ENCODE measurements at places on chromosomes 7 and 10.
A peak's percentile ranks its signal among the peaks of the same experiment; 100 is the strongest.

GRCh38 chr7:79876848-79877252, 257.8 kb upstream of the GNAI1 start:
- no peak for DNase-seq

GRCh38 chr7:35374858-35375257, 121.0 kb upstream of the TBX20 start:
- DNase-seq: no peak

DNA sequence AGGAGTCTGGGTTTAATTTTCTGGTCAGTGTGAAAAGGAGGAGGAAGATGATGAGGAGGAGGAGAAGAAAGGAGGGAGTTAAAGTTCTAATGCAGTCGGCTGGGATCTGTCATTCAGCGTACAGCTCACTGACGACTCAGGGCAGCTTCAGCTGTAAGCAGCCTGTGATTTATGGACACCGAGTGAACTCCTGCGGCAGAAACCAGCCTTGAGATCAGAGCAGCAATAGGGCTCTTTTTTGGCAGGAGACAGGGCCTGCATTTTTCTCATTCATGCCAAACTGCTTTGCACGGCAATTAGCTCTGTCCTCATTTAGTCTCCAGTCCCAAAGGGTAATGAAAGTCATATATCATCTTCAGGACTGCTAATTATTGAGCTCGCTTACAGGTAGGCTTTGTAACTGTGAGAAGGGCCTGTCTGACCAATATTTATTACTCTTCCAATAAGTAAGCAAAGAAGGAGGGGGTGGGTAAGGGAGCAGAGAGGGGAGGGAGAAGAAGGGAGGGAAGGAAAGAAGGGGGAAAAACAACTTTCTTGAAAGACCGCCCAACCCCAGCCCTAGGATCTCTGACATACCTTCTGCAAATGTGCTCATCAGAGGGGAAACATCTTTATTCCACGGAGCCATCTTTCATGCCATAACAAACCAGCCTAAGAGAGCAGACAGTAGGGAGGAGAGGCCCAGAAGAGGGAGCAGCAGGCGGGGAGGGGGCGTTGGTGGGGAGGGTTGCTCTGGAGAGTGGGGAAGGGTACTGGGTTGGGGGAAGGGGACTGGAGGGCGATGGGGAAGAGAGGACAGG, 48.1 kb upstream of the COMTD1 start:
- DNase-seq: no peak

GRCh38 chr7:111900283-111900682, 305.9 kb downstream of the DOCK4 start:
- DNase-seq: no peak

- DNase-seq: no peak
These were observed 179.9 kb upstream of the TMEM72 start for GRCh38 chr10:44731283-44731682.

- DNase-seq: no peak
These were observed 94.4 kb downstream of the ZNF277 start for GRCh38 chr7:112300831-112301407.

- no peak for DNase-seq
These were observed 10.6 kb upstream of the TSPAN14 start for GRCh38 chr10:80443531-80443974.

DNA sequence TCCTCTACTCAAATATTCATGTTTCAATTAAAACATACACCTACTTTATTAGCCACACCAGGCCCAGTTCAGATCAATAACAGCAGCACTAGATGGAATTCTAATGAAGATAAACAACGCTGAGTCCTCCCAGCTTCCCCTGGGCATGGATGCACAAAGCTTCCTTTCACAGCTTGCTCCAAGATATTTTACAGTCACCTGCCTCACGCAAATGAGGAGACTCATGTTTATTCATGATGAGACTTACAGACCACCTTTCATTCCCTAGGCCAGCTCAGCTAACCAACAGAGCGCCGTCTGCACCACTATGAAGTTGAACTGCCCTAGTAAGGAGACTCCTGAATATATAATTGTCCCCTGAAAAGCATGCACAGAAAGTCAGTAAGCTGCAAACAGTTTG, 283.0 kb upstream of the AOAH start:
- no peak for DNase-seq

- no peak for DNase-seq
These were observed 108.6 kb downstream of the EMX2 start for GRCh38 chr10:117651121-117651520.

DNA sequence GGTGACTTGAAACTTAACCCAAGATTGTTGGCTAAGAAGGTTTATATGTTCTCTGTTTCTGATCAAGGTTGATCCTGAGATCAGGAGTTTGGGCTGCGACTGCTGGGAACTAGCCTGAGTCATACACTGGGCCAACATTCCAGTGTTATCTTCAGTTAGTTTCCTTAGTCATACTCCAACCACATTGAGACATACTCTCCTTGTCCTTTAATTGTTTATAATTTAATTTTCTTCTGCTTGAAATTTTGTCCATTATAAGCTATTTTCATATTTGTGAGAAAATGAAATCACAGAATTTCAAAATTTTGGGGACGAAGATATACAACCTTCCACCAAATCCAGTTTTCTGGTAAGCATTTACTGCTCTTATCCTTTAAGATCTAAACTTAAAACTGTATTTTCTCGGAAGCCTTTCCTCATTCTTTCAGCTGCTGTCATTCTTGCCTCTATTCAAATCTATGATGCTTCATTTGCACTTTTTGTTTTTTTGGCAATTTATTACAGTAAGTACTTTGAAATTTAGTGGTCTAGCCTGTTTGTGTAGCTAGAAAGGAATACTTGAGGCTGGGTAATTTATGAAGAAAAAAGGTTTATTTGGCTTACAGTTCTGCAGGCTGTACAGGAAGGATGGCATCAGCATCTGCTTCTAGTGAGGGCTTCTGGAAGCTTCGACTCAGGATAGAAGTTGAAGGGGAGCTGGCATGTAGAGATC, 63.4 kb upstream of the POT1 start:
- DNase-seq: no peak

GRCh38 chr10:86863484-86863842, 94.0 kb downstream of the MMRN2 start:
- no peak for DNase-seq

DNA sequence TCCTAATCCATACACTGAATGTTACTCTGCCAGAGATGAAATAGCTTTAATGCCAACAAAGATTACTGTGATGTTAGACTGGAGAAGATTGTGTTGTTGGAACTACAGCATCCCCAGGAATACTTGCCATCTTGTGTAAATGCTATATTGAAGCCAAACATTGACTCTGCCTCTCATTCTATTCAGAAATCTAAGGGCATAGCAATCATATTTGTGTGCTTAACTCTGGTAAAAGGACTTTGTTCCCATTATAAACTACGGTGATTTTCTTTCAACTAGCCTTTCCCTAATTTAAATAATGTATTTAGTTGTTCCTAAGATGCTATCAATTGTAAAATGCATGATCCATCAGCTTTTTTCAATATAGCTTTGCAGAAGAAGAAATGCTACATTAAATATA, 498.4 kb upstream of the LRRN3 start:
- DNase-seq: no peak

GRCh38 chr7:27155816-27156507, 513 bp downstream of the HOXA7 start:
- DNase-seq: no peak

GRCh38 chr7:112292162-112292561, 85.7 kb downstream of the ZNF277 start:
- DNase-seq: no peak

GRCh38 chr10:61845950-61846268, 55.6 kb upstream of the ARID5B start:
- no peak for DNase-seq

GRCh38 chr7:50659329-50659965, 94.2 kb upstream of the DDC start:
- DNase-seq: no peak

GRCh38 chr7:43764039-43764761, 5.7 kb downstream of the BLVRA start:
- peak; percentile 29 for DNase-seq

GRCh38 chr10:35774109-35774508, 132.0 kb upstream of the FZD8 start:
- DNase-seq: no peak

DNA sequence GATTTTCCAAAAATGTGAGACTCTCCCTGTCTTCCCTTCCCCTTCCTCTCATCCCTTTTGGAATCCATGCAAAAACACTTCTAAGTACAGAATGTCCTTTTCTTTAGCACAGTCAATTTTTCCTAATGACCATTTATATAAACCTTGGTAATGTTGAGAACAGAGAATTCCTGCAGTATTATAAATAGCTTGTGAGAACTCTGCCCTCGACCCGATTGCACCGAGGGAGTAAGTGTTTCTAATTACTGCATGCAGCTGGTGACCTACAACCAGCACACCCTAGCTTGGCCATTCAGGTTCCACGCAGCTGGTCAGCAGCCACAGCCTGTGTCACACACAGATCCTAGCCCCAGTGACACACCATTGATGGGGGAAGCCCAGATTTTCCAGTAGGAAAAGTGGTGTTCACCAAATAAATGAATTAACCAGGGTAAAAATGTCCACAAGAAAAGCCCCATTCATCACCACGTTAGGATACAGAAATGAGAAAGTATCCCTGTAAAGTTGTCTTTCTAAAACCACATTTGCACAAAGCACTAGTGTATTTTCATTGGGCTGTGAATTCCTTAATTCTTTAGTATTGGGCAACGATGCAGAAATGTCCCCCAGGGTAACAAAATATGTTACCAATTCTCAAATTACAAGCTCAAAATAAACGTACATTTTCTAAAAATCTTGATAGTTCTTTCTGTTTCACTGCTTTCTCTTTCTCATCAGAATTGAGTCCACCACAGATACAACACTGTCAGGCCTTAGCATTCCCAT, 499.0 kb upstream of the KLF6 start:
- DNase-seq: no peak

DNA sequence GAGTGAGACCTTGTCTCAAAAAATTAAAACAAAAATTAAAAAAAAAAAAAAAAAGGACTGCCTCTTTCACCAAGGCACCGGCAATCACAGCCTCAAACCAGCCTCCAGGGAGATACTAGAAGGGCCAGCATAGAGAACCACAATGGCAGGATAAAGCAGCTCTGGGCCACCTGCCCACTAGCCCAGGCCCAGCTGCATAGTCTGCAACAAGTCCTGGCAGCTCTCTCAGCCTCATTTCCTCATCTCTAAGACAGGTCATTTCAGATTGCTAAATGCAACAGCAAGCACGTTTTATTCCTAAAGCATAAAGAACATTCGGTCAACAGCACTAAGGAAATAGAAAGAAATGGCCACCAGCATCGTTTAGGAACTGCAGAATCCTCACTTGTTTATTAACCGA, 28.8 kb downstream of the XPNPEP1 start:
- no peak for DNase-seq

GRCh38 chr7:121043314-121044234, 55.1 kb downstream of the CPED1 start:
- no peak for DNase-seq

- DNase-seq: no peak
These were observed 27.4 kb upstream of the PSMG3 start for GRCh38 chr7:1597066-1597760.

DNA sequence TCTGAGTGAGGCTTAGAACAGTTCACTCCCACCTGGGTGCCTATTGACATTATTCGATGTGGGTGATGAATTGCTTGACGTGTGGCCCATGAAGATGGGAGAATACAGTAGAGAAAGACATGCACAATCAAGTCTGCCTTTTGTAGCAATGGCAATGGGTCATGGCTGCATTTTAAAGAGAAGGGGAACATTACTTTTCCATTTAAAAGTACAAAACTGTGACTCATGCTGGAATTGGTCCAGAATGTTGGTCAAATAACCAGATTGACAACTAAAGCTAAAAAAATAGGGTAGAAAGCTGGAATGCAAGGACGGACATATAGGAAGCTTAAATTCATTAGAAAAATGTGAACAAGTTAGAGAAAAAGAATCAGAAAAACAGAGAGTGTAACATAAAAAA, 104.1 kb upstream of the SLC25A13 start:
- DNase-seq: no peak

GRCh38 chr7:34756025-34756437, 98.0 kb downstream of the NPSR1 start:
- no peak for DNase-seq

GRCh38 chr7:107890493-107890961, 456 bp upstream of the DLD start:
- no peak for DNase-seq

DNA sequence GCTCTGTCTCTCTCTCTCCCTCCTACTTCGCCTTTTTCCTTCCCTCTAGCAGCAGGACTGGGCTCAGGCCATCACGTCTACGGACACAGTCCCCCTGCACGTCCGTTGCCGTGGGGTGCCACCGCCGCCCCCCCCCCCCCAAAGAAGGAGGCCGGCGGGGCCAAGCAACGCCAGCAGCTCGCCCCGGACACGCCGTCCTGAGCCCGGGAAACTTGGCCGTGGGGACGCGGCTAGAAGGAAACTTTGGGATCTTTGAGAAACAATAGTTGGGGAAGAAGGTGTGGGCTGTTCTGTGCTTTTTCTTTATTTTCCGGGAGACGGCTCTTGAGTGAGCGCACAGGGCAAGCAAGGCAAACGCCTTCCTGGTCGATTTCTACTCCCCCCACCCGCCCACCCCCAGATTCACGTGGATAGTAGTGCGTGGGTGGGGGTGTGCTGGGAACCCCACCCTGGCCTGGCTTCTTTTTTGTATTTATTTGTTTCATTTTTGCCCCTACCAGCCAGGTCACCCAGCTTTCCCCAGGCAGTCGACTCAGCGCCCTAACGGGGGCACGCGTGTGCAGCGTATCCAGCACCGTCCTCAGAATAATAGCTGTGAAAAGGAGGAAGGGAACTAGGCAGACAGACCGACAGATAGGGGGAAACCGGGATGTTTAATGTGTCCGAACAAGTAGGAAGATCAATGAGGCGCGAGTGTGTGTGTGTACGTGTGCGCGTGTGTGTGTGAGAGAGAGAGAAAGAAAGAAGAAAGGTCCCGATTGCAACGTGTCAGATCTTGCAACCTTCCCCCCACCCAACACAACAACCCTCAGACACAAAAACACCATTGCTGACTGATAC, 1.4 kb downstream of the MXI1 start:
- DNase-seq: peak; percentile 34

GRCh38 chr7:105130048-105130447, 116.0 kb downstream of the KMT2E start:
- DNase-seq: no peak

- DNase-seq: no peak
These were observed 44.1 kb upstream of the TARP start for GRCh38 chr7:38317515-38317914.
